Cerebellum (tissue), 4 donors: ENCODE measurements at places on chromosomes 6 and 20. TPM values are rescaled to one million over a fixed set of nuclear protein-coding genes. Genes with fewer than 3 reads are reported as not detected.
A peak's percentile ranks its signal among the peaks of the same experiment; 100 is the strongest.

GRCh38 chr6:15882915-15883314 lies 220.1 kb upstream of the DTNBP1 start:
- DNase-seq = no peak

Gene OXT
- total RNA-seq = not detected

DNA sequence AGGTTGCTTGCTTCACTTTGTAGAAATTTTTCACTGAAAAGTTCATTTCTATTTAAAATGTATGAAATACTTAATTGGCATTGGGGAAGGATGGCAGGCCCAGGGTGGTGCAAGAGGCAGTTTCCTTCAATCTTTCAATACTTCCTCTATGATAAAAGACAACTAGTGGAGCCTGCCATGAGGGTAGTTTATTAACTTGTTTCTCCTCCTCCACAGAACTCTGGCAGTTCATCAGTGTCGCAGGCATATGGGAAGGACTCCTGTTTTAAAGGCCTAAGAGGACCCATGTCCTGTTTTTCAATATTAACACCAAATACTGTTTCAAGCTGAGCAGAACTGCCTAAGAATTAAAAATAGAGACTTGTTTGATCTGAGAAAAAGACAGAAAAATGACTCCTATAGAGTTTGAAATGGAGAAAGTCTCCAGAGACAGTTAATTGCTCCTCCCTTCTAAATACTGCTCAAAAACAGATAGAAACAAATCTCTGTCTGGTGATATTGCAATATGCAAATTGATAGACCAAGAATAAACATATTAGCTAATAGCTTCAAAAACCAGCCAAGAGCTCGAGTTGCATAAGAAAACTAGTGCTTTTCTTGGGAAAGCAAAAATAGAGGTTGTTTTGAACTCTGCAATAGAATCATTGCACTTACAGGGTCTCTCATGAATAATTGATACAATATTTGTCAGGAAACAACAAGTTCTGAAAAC lies 665.7 kb upstream of the SLC35B3 start:
- no peak for DNase-seq

Gene METTL24
- total RNA-seq = 3.3 TPM

DNA sequence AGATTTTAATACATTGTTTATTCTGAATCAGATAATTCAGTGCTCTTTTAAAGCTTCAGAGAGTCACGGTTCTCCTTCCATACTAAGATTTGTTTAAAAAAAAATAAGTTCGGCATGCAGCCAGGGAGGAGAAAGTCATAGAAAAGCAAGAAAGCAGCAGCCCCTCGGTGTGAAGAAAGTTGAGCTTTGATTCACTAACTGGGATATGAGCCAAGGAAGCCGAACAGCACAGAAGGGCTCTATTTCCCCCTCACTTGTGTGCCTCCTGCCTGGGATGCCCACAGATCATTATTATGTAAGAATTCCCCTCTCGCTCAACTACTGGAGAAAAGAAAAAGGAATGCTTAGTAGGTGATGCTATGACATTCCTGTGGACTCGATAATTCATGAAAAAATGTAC lies 69.3 kb upstream of the SYNJ2 start:
- DNase-seq = peak; percentile 39

Gene IL17A
- not detected for total RNA-seq

DNA sequence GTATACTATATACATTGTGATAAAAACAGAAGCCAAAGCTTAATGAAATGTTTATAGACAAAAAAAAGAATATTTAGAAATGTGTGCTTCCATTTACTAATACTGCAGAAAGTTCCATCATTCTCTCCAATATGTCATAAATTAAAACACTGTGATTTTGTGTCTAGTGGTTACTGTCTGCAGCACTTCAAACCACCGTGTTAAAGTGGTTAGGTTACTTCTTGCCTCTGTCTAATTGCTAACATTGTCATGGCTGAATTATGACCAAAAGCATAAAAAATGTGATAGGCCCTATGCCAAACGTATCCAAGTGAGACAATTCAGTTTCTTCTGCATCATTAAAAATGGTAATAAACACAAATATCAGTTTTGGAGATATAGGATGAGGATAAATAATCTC lies 52.7 kb upstream of the CST5 start:
- no peak for DNase-seq

- DNase-seq = no peak
Measured at GRCh38 chr6:1399085-1399780, 9.9 kb downstream of the FOXF2 start.

DNA sequence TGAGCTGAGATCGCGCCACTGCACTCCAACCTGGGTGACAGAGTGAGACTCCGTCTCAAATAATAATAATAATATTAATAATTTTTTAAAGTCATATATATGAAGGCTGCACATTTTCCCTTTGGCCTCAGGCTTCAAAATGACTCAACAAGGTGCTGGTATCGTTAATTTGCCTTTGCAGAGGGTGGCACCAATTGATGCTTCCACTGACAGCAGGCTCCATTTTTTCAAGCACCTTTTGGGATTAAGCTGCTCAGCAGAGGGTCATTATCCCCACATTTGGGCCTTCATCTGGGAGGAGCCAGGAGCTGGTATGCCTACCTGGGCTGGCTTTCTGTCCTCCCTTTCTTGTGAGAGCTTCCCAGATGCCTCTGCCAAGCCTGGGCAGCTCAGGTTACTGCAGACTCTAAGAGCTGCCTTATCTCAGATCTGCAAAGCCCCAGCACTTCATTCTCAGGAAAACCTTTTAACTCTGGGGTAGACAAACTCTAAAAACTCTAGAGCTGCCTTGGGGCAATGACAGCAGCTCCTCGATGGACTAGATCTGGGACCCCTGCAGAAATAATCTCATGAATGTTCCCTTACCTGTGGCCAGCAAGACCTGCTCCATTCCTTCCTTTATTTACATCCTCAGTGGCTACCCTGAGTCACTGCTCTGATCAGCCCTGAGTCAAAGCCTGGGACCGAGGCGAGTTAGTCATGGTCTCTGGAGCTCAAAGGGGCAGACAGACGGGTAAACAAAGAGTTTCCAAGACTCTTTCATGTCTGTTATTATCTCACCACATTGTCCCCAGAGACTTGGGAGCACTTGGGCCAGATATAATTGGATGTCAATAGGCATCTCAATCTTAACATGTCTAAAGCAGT lies 80.0 kb upstream of the EYA2 start:
- DNase-seq = no peak

DNA sequence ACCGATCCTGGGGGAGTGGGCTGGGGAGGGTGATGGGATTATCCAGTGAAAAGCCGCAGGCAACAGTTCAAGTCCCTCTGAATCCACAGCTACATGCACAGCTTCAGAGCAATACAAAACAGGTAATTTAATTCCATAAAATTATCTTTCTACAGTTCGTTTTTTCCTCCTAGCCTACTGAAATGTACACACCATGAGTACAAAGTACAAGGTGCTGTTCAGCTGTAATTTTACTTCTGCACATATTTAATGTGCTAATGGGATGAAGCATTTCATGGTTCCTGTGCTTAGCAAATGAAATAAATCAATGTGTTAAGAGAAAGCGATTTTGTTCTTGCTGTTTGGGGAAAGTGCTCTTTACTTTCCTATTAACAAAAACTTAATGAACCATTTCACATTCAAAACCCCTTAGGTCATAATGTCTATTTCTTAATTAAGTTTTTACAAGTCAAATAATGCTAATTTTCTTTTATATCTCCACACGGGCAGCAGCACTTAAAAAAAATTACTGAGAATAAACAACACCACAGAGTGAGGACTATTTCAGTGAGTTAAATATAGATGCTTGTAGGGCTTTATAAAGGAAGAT lies 71.8 kb downstream of the INSM1 start:
- no peak for DNase-seq

- DNase-seq = no peak
Measured at GRCh38 chr6:168001029-168001332, 3.5 kb downstream of the KIF25 start.

- peak; percentile 100 for DNase-seq
Measured at GRCh38 chr6:31158140-31158862, at the start of gene TCF19. TCF19 (plus strand) TSS chr6:31158589; CDS start chr6:31159470, 881 bp downstream.

GRCh38 chr6:1382331-1382882 lies 7.0 kb upstream of the FOXF2 start:
- no peak for DNase-seq

Gene DHX35
- 13.1 TPM for total RNA-seq

GRCh38 chr6:87887266-87887665 lies 160.4 kb upstream of the SPACA1 start:
- DNase-seq = no peak

- DNase-seq = no peak
Measured at GRCh38 chr6:7446619-7447325, 57.2 kb downstream of the RIOK1 start.

DNA sequence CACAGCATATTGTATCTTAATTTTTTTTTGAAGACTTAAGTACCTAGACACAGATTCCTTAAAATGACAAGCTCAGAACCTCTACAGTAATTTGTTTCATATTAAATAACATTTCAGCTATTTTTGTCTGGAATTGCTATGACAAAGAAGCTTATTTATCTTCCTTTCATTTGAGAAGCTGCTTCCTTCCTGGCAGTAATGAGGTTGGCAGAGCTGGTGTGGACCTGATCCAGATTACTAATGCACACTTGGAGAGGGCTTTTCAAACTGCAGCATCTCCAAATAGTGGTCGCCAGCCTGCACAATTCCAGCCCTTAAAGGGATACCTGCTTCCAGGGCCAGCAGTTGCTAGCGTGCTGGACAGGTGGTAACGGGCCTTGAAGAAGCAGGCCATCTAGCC lies 12.1 kb downstream of the PTCHD4 start:
- peak; percentile 19 for DNase-seq

Gene RSPH9
- 3.4 TPM for total RNA-seq

DNA sequence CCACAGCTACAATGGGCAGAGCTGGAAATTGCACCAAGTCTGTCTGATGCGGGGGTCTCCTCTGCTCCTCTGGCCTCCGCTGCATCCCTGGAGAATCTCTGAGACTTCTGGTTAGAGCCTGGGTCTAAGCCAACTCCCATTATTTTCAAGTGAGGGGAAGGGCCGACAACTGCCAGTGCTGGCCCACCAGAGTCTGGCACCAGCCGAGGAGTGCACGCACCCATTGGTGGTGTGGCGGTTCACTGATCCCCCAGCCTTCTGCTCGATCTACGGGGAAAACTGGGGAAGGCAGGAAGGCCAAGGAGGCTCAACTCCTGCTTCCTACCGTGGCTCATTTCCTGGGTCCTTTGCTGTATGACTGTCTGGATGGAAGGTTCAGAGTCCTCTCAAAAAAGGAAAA lies 6.2 kb downstream of the NQO2 start:
- DNase-seq = no peak

Gene CRYBG1
- total RNA-seq = 0.91 TPM

Gene MYL9
- 0.36 TPM for total RNA-seq

DNA sequence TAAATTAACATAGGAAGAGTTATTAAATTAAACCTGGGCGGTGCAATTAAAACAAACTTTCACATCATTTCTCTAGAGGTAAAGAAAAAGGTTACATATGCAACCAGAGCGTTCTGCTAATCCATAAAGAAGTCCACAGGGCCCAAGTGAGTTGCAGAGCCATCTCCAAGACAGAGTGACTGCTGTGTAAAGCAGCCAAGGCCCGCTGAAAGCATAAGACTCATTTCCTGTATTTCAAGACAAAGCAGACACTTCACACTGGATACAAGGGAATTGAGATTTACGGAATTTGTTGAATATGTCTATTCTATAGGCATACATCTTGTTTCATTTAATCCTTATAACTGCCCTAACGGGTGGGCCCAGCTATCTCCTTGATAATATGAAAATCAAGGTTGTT lies 422.8 kb downstream of the CBLN4 start:
- DNase-seq = no peak

GRCh38 chr6:4673861-4674260 lies 102.3 kb upstream of the CDYL start:
- DNase-seq = no peak

Gene RIPK1
- total RNA-seq = 8.0 TPM

Gene DCDC2
- total RNA-seq = 2.6 TPM

Gene SYNDIG1
- 12.4 TPM for total RNA-seq

Gene KIAA1755
- 5.6 TPM for total RNA-seq

Gene SLC16A10
- total RNA-seq = 12.1 TPM

DNA sequence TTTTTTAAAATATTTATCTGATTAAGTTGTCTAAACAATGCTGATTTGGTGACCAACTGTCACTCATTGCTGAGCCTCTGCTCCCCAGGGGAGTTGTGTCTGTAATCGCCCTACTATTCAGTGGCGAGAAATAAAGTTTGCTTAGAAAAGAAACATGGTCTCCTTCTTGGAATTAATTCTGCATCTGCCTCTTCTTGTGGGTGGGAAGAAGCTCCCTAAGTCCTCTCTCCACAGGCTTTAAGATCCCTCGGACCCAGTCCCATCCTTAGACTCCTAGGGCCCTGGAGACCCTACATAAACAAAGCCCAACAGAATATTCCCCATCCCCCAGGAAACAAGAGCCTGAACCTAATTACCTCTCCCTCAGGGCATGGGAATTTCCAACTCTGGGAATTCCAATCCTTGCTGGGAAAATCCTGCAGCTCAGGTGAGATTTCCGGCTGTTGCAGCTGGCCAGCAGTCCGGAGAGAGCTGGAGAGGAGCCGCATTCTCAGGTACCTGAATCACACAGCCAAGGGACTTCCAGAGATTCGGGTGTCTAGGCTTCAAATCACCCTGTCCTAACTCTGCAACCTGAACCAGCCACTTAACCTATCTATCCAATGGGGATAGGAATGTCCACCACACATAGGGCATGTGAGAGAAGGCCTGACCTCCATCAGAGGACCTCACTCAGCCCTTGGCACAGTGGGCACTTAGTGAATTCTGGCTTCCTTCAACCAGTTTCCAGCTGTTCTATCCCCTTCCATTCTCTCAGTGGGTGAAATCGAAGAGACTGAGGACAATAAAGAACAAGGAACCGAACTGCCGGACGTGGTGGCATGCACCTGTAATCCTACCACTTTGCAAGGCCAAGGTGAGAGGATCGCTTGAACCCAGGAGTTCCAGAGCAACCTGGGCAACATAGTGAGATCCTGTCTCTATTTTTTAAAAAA lies 3.1 kb downstream of the TNF start:
- DNase-seq = no peak

Gene ID4
- 118 TPM for total RNA-seq

Gene FABP7
- 266 TPM for total RNA-seq

- no peak for DNase-seq
Measured at GRCh38 chr6:64160486-64160885, 524.9 kb downstream of the PHF3 start.
